ENCODE measurements at places on chromosomes 2 and 18. TPM values are rescaled to one million over a fixed set of nuclear protein-coding genes. Genes with fewer than 3 reads are reported as not detected.

The LRP2 gene
- total RNA-seq = not detected

The SKOR2 gene
- not detected for total RNA-seq

The TLX2 gene
- not detected for total RNA-seq

The EDAR gene
- total RNA-seq = not detected

The SERPINB7 gene
- 0.79 TPM for total RNA-seq

The MARCO gene
- total RNA-seq = not detected

Measured in placental epithelial cell (primary cell).